Cardiac muscle cell (in vitro differentiated cells and primary cell): ENCODE measurements at places on chromosomes 2 and 18.

DNA sequence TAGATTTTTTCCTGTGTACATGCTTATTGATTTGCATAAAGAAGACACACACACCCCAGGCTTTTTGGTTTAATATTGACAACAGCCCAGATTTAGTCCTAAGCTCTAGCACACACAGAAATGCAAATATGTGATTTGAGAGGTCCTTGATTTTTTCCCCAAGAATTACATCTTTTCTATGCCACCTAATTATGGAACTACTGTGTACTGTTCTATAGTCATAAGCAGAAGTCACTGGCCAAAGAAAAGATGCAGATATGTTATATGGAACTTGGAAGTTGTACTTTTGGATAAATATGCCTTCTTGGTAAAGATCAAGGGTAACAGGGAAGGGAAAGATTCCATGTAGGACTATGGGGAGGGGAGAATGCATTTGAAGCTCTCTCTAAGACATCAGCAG is 105.6 kb downstream of the SETBP1 start:
- DNase-seq, result no peak

- DNase-seq, result peak; percentile 76
Measured at GRCh38 chr2:119888680-119889079, 124.2 kb upstream of the EPB41L5 start.

- DNase-seq, result no peak
Measured at GRCh38 chr18:44916429-44917207, 235.9 kb downstream of the SETBP1 start.

GRCh38 chr18:9982711-9983110 is 68.9 kb downstream of the VAPA start:
- no peak for DNase-seq

- DNase-seq, result no peak
Measured at GRCh38 chr18:53911200-53911599, 313.3 kb downstream of the MBD2 start.

GRCh38 chr2:26317377-26318105 is 28.4 kb upstream of the SELENOI start:
- no peak for DNase-seq

DNA sequence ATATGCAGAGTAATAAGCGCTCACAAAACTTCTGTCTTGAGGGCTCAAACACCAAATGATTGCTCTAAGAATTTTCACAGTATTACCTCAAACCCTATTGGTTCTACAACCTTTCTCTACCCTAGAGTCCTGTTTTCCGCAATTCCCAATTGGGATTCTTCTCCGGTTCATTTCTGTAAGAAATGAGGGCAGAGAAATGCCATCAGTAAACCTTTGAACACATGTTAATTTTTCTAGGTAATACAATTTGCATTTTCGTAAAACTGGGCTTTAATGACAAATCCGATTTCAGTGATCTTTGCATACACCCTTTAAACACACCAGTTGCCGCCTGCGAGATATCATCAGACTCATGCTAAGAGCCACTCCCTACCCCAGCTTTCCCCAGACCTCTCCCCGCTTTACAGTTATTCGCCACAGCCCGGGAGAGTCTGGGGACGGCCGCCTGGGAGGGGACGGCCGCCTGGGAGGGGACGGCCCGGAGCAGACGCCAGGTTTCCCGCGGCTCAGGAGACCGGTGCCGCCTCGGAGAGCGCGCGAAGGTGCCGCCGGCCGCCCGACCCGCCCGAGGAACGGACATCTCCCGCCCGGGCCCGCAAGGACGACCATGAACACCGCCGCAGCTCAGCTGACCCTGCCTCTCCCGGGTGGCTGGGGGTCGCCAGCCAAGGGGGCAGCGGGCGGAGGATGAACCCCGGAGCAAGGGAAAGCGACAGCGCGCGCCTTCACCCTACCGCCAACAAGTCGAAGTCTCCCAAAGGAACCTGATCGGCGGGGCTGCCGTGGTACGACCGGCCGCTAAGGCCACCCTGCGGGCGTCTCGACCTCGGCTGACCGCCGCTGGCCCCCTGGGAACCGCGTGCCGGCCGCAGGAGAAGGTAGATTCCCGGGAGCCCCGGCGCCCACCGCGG is 463 bp downstream of the SMC6 start:
- peak; percentile 30 for DNase-seq
